Kidney (tissue), 22 donors: ENCODE measurements at places on chromosomes 1 and 21. TPM values are rescaled to one million over a fixed set of nuclear protein-coding genes. Genes with fewer than 3 reads are reported as not detected.

SLC1A7 gene
- 1.0 TPM for polyA plus RNA-seq

CFAP74 gene
- polyA plus RNA-seq: not detected

DVL1 gene
- 32.5 TPM for polyA plus RNA-seq

TRAPPC3 gene
- 102 TPM for polyA plus RNA-seq

BSND gene
- polyA plus RNA-seq: 22.7 TPM

SPRR5 gene
- not detected for polyA plus RNA-seq

JTB gene
- polyA plus RNA-seq: 188 TPM

DNAJC28 gene
- polyA plus RNA-seq: 4.6 TPM

LYPD8 gene
- 0.92 TPM for polyA plus RNA-seq

FCRL5 gene
- polyA plus RNA-seq: not detected

VCAM1 gene
- 46.0 TPM for polyA plus RNA-seq

CD164L2 gene
- polyA plus RNA-seq: 1.1 TPM

IGSF5 gene
- 0.24 TPM for polyA plus RNA-seq

GPR89A gene
- polyA plus RNA-seq: 21.0 TPM

PADI1 gene
- not detected for polyA plus RNA-seq

SH2D1B gene
- polyA plus RNA-seq: not detected

ZNF593OS gene
- polyA plus RNA-seq: not detected

GJB3 gene
- polyA plus RNA-seq: not detected

GBP5 gene
- polyA plus RNA-seq: 0.52 TPM

HDAC1 gene
- 68.8 TPM for polyA plus RNA-seq

UBE2U gene
- polyA plus RNA-seq: not detected

SLC30A10 gene
- not detected for polyA plus RNA-seq

TMEM240 gene
- polyA plus RNA-seq: 1.7 TPM

L1TD1 gene
- not detected for polyA plus RNA-seq

ELAPOR1 gene
- polyA plus RNA-seq: 0.28 TPM
